ENCODE measurements at places on chromosomes 3 and 15.

GRCh38 chr15:89770041-89770440 is 6.1 kb upstream of the MESP2 start:
- DNase-seq: no peak

DNA sequence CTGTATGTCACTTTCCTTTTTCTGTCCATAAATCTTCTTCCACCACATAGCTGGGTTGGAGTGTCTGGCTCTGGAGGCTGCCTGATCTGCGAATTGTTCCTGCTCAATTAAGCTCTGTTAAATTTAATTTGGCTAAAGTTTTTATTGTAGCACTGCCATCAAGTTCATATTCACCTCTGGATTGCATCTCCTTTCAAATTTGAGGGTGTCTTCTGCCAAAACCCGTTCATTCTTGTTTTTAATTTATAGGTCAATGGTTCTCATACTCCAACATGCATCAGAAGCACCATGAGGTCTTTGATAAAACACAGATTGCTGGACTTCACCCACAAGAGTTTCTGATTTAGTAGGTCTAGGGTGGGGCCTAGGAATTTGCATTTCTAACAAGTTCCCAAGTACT is 276.5 kb upstream of the NECTIN3 start:
- DNase-seq: no peak

DNA sequence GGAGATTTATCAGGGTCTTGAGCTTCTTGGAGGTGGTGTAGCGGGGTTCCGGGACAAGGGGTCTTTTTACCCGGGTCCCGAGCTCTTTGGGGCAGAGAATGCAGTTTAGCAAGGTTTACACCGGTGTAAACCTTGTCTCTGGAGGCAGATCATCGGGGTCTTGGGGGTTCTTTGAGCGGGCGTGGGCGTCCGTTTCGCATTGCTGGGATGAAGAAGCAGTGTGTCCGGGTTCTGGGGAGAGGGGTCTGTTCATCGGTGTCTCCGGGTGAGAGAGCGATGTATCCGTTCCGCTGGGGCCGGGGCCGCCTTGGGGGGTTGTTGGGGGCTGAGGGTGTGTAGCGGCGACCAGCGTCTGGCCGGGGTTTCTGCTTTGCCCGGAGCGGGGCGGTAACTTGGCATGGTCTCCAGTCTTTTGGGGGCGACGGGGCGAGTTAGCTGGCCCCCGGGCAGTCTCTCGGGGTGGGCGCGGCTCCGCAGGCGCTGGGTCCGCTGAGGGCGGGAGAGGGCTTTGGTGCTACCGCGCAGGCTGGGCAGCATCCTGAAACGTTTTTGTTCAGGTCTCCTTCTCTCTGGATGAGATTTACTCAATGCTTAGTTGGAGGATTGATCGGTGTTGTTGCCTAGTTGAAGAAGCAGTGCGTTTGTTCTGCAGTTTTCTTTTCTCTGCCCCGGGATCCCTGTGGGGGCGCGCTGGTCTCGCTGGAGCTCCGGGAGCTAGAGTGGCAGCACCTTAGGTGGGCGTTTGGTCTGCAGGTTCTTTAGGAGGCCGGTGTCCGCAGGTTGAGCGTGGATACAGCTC is 843 bp downstream of the GLCE start:
- peak; percentile 76 for DNase-seq

GRCh38 chr3:189551007-189551406 is 80.2 kb upstream of the TP63 start:
- DNase-seq: no peak

- DNase-seq: no peak
Observed at GRCh38 chr15:61146091-61146930, 82.8 kb downstream of the RORA start.

- DNase-seq: no peak
Observed at GRCh38 chr3:23421811-23422516, 218.8 kb downstream of the UBE2E2 start.

DNA sequence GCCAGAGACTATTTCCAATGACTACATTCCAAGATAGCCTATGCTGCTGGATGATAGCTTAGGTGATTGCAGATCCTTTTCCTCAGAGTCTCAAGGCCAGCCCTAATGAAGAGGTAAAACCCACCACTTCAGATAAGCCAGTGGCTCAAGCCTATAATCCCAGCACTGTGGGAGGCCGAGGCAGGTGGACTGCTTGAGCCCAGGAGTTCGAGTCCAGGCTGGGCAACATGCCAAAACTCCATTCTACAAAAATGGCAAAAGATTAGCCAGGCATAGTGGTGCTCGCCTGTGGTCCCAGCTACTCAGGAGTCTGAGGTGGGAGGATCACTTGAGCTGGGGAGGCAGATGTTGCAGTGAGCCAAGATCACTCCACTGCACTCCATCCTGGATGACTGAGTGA is 495.3 kb downstream of the ZIC1 start:
- no peak for DNase-seq

- DNase-seq: peak; percentile 53
Observed at GRCh38 chr3:75048650-75049049, 434.2 kb upstream of the CNTN3 start.

- no peak for DNase-seq
Observed at GRCh38 chr15:38042707-38043445, 108.4 kb downstream of the TMCO5A start.

GRCh38 chr3:170560717-170561382 is 25.0 kb downstream of the SLC7A14 start:
- no peak for DNase-seq

- DNase-seq: no peak
Observed at GRCh38 chr3:29868543-29869101, 587.8 kb downstream of the RBMS3 start.

DNA sequence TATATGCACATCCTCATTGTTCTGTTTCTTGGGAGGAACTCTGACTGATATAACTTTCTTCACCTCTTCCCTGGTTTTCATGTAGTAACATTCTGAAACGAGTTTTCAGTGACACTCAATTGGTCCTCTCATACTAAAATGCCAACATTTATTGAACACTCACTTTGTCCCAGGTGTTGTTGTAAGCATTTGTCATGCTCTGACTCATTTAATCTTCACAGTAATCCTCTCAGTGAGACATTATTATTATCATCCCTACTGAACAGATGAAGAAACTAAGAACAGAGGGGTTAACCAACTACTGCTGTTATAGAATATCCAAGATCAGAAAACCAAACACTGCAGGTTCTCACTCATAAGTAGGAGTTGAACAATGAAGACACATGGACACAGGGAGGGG is 94.1 kb upstream of the MRPL3 start:
- no peak for DNase-seq

GRCh38 chr3:3196148-3196861 is 16.8 kb upstream of the CRBN start:
- DNase-seq: peak; percentile 37

GRCh38 chr15:82539691-82540054 is 584 bp downstream of the RPS17 start:
- no peak for DNase-seq

- DNase-seq: no peak
Observed at GRCh38 chr15:70580286-70580685, 183.1 kb downstream of the UACA start.

- peak; percentile 49 for DNase-seq
Observed at GRCh38 chr3:194067949-194068362, 68.0 kb upstream of the HES1 start.

GRCh38 chr3:145518639-145519038 is 642.3 kb downstream of the PLOD2 start:
- DNase-seq: no peak

GRCh38 chr3:162077108-162077507 is 580.5 kb downstream of the OTOL1 start:
- DNase-seq: no peak

GRCh38 chr3:154131830-154132229 is 10.6 kb downstream of the ARHGEF26 start:
- no peak for DNase-seq

GRCh38 chr3:29914861-29915524 is 634.1 kb downstream of the RBMS3 start:
- DNase-seq: no peak

- no peak for DNase-seq
Observed at GRCh38 chr15:62896380-62896866, 146.1 kb upstream of the TPM1 start.

- DNase-seq: no peak
Observed at GRCh38 chr3:190491533-190492054, 22.3 kb upstream of the IL1RAP start.

- DNase-seq: no peak
Observed at GRCh38 chr15:98164571-98164970, 204.1 kb downstream of the ARRDC4 start.

GRCh38 chr15:68552773-68553172 is 26.0 kb upstream of the CORO2B start:
- no peak for DNase-seq

DNA sequence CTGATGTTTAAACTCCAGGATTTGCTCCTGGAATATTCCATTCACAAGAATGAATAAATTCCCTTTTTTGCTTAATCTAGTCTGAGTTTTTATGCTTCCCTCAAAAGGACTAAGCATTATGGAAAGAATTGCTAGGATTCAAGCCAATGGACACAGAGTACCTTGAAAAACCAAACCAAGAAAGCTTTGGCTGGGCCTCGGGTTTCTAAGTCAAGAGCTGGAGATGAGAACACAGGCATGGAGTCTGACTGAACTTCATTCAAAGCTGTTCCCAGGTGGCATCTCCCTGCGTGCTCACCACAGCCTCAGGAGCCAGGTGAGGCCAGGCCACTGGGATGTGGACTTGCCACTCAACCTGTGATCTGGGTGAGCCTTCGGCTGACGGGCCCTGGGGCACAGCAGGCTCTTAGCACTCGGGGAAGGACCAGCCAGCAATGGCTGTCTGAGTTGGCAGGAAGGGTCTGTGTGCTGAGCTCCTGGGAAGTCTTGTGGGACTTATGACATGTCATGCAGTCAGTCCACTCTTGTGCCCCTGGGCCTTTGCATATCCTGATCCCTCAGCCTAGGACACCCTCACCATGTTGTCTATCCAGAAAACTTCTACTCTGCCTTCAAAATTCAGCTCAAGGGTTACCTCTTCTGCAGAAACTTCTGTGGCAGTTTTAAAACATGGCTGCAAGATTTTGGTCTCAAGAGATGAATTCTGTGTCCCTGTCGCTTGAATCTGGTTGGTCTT is 21.8 kb downstream of the CRABP1 start:
- no peak for DNase-seq

GRCh38 chr3:67713764-67714469 is 59.5 kb upstream of the SUCLG2 start:
- DNase-seq: no peak

DNA sequence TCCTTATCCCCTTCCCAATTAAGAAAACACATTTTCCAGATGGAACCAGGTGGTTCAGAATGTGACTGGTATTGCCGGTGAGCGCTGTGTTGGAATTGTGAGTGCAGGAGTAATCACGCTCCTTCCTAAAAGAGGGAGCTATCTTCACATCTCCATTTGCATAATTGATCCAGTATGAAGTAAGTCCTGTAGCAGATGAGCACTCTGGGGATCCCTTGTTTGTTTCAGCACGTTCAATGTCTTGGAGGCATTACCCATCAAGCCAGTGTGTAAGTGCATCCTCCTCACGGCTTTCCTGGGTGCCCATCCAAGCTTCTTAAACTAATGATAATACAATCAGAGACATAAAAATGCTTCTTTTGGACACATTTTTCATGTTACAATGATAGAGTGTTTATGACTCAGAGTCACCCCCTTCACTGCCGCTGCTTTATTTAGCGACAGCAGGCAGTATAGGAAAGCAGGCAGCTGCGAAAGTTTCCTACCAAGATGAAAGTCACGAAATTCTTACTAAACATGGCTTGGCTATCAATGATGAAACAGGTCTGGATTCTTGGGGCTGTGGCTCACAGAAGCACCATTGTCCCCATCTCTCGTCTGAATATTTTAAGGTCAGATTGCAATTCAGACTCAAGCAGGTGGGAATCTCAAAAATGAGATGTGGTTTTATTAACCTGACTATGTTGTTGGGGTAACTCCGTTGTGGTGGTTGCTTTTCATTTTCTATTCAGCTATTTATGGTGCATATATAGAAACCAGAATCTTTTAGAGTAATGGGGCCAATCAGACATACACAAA is 346.3 kb upstream of the MDFIC2 start:
- DNase-seq: no peak

DNA sequence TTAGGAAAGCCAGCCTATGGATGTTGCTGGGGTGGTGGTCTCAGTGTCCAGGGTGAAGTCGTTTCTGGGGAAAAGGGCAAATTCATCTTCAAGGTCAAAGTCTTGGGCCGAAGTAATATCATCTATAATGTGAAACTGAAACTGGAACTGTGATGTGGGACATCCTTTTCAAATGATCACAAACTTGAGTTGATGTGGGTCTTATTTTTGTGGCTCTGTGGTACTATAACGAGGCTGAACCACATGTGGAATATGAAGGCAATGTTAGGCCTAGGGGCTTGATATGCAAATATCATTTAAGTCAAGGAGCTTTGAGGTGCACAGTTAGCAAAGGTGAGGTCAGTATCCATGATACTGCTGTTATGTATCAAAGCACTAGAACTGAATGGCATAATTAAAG is 1.5 kb upstream of the CD200R1L start:
- no peak for DNase-seq

GRCh38 chr3:58536501-58537411 is at the start of gene ACOX2:
Gene ACOX2 (minus strand): TSS chr3:58537190. CDS start chr3:58535106, 2,084 bp downstream.
- no peak for DNase-seq

DNA sequence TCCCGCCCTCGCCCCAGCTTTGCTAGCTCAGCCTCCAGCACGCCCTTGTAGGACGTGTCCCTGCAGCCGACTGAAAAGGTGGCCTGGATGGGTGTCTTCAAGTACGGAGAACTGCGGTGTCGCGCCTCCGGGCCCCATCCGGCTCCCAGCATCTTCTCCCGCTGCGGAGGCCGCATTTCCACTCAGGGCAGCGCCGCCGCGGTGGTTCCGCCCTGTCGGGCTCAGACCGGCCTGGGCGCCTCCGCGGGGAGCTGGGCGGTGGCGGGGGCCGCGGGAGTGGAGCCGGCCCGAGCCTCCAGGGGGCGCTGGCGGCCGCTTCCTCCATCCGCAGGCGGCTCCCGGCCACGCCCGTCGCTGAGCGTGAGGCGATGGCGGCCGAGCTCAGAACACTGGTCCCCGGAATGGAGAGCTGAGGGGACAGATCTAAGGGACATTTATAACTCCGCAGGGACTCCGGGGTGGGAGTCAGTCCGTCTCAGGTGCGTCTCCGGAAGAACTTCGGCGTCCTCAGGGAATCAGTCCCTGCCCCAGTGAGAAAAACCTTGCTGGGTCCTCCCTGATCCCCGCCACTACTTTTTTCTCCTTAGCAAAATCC is 13.6 kb upstream of the SMCO1 start:
- peak; percentile 92 for DNase-seq

DNA sequence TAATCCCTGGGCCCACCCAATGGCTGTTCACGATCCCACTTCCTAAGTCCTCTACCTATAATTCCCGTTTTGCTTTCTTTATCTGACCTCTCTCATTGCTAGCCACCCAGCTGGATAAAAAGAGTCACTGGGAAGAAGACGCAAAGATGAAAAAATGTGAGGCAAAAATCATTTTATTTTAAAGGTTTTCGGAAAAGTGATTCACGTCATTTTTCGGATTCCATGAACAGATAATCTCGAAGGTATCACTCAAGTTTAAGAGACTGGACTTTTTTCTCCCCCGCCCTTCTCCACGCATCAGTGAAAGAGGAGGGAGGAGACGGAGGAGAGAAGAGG is 266.6 kb downstream of the CGGBP1 start:
- DNase-seq: no peak
